HT-29 (cell line): ENCODE measurements at places on chromosomes 1 and 21. TPM values are rescaled to one million over a fixed set of nuclear protein-coding genes. Genes with fewer than 3 reads are reported as not detected.

DNA sequence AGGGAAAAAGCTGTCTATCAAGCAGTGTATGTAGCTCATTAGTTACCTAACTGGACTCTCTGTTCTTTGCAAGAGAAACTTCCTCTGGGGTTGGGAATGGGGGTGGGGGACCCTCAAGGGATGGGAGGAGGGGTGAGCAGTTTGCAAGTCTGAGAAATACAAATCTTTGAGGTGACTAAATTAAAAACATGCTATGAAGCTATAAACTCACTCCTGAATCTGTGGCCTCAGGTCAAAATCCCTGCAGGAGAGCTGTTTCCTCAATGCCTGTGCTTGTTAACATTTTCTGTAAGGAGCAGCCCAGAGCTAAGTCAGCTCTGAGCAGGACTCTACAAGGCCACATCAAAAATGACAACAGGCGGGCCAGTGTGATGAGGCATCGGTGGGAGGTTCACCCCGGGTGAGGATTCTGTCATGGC is 32.8 kb upstream of the PTPRC start:
- no peak for DNase-seq

- no peak for DNase-seq
Measured at GRCh38 chr1:206770531-206771337, at the start of gene IL19. Gene IL19 (plus strand): TSS chr1:206770773. CDS start chr1:206836663, 65,890 bp downstream.

- no peak for DNase-seq
Measured at GRCh38 chr1:97730271-97730670, 190.6 kb downstream of the DPYD start.

DNA sequence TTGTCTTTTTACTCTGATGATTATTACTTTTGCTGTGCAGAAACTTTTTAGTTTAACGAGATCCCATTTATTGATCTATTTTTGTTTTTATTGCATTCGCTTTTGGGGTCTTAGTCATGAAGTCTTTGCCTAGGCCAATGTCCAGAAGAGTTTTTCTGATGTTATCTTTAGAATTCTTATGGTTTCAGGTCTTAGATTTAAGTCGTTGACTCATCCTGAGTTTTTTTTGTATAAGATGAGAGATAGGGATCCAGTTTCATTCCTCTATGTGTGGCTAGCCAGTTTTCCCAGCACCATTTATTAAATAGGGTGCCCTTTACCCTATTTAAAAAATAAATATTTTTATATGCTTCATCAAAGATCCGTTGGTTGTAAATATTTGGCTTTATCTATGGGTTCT is 13.2 kb downstream of the MAN1C1 start:
- DNase-seq, result no peak

NTMT2 gene
- total RNA-seq, result not detected in 2 replicates

MTMR11 gene
- total RNA-seq, result 4.8 and 6.8 TPM in 2 replicates

DNA sequence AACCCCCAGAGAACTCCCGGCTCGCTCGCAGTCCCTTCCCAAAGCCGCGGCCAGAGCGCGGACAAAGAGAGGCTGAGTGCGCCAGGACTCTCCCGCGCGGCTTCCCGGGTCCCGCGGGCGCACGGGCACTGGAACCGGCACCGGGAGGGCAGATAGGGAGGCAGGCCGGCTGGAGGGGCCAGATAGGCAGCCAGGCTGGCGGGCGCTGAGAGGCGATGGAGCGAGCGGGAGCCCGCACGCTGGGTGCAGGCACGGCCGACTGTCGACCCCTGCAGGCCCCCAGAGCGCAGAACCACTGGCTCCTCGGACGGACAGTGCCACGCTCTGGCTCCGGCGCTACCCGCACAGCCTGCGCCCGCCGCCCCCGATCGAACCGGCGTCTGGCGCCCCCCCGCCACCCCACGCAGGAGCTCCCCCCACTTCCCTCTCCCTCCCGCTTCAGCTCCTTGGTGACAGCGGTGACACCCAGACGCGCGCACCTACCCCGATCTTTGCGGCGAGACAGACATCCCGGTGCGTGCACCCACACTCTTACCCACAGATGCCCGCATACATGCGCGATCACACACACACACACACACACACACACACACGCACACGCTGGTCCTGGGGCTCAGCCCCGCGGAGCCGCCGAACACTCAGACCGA is 534 bp downstream of the SLC6A9 start:
- DNase-seq, result peak; percentile 29

DNA sequence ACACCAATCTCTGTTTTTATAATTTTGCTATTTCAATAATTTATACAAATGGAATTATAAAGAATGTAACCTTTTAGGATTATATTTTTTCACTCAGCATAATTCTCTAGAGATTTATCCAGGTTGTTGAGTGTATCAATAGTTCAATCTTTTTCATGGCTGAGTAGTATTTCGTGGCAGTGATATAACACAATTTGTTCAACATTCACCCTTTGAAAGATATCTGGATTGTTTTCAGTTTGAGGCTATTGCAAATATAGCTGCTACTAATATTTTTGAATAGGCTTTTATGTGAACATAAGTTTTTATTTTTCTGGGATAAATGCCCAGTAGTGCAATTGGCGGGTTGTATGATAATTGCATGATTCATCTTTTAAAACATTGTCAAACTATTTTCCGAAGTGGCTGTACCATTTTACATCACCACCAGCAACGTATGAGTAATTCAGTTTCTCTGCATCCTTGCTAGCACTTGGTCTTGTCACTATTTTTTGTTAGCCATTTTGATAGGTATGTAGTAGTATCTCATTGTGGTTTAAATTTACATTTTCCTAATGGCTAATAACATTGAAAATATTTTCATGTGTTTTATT is 55.6 kb upstream of the ABCD3 start:
- no peak for DNase-seq

- DNase-seq, result peak; percentile 29
Measured at GRCh38 chr1:100353071-100353801, 930 bp downstream of the CDC14A start.

DNA sequence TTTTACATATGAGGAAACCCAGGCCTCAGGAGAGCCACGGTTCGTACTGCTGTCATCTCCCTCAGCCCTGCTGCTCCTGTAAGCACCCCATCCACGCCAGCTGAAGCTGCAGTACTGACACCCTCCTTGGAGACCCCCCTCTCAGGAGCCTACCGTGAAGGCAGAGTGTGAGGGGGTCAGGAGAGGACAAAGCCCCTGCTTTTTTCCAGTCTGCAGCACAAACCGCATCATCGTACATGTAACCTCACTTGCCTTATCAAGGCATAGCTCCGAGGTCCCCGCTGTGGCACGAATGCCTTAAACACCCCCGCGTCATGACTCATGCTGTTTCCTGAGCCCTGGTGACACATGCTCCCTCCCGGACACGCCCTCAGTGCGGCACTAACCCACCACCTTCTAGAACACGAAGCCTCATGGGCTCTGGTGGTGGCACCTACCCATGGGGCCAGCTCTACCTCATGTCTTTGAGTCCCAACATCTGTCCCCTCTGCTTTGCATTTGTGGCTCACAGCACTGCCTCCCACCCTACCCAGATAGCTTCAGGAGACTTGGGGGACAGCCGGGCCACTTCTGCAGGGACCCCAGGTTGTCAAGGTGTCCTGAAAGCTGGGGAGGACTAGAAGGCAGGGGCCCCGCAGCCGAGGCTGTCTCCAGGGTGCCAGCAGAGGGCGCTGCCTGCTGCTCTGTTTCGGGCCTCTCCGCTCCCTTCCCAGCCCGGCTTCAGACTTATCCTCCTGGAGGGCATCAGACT is 4.9 kb downstream of the SH3BGRL3 start:
- DNase-seq, result peak; percentile 89

GRCh38 chr21:45916011-45916840 is 65.3 kb upstream of the COL6A1 start:
- no peak for DNase-seq

DNA sequence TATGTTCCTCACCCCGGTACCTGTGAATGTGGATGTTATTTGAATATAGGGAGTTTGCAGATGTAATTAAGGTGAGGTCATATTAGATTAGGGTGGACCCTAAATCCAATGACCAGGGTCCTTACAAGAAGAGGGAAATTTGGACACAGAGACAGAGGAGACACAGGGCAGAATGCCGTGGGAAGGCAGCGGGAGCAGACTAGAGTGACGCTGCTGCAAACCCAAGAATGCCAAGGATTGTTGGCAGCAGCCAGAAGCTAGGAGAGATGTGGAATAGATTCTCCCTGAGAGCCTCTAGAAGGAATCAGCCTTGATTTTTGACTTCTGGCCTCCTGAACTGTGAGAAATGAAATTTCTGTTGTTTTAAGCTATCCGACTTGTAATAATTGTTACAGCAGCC is 53.6 kb downstream of the SPATA46 start:
- no peak for DNase-seq

RHD gene
- 0.66 TPM in 1 of 2 replicates, not detected in the other for total RNA-seq
